ENCODE measurements at places on chromosomes 3 and 15.

DNA sequence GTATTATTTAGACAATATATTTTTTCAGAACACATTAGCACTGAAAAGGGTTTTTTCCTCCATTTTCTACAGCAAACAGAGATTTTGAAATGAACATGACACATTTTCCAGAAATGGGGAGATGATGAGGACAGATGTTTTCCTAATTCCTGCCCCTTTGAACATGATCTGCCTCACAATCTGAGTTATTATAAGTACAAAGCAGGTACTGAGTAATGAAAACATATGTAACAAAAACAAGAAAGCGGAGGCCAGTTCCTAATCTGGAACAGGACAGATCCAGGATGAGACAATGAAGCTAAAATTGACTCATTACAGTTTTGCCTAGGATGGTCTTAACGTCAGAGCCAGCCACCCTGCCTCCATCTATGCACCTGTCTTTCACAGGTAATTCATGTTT lies 642.8 kb upstream of the NR2F2 start:
- DNase-seq, result no peak

GRCh38 chr3:58748024-58748423 lies 81.5 kb upstream of the FAM3D start:
- peak; percentile 13 for DNase-seq

DNA sequence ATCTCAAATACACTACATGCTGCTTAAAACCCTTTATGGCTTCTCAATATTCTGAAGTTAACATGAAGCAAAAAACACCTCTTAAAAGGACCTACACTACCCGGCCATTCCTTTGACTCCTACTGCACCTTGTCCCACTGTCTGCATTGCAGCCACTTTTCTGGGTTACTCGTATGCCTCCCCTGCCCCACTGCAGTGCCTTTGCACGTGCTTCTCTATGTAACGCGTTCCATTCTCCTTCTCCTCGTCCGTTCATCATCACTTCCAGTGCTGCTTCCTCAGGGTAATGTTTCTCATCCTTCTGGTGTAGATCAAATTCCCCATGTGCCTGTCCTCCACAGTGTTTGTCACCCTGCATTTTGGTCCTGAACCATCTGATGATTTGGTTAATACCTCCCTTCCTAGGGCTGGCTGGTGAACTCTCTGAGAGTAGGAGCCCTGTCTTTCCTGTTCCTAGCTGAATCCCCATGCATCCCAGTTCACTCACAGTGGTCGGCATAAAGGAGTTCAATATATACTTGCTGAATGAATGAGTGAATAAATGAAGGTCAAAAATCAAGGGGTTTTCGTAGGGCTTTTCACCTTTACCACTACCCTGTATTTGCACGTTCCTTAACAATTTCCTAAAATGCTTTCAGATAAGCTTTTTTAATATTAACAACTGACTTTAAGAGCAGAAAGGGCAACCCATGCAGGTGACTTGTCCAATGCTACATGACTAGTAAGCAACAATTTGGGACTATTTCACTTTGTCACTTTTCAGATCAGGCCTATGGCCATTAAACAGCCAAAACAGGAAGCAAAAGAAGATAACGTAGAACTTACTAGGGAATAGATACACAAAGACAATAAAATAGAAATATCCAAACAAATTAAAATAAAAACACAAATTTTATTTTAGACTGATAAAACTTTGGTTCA lies 2.4 kb upstream of the STT3B start:
- DNase-seq, result no peak

- peak; percentile 84 for DNase-seq
Observed at GRCh38 chr3:138479438-138479863, 45.0 kb downstream of the ESYT3 start.

DNA sequence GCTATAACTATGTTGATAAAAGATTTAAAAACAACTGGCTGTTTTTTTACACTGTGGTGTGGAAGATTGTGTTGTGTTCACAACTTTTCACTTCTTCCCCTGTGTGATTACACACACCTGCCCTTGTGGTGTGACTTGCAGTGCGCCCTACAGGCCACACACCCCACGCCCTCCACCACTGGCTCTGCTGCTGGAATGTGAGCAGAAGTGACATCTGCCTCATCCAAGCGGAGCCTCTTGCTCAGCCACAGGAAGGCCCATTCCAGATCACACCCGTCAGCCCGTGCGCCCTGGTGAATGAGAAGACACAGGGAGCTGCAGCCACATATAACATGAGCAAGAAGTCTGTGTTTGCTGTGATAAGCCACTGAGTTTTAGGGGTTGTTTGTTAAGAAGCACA lies 7.0 kb downstream of the CCR2 start:
- no peak for DNase-seq

- no peak for DNase-seq
Observed at GRCh38 chr3:71288269-71288930, 295.1 kb downstream of the FOXP1 start.

DNA sequence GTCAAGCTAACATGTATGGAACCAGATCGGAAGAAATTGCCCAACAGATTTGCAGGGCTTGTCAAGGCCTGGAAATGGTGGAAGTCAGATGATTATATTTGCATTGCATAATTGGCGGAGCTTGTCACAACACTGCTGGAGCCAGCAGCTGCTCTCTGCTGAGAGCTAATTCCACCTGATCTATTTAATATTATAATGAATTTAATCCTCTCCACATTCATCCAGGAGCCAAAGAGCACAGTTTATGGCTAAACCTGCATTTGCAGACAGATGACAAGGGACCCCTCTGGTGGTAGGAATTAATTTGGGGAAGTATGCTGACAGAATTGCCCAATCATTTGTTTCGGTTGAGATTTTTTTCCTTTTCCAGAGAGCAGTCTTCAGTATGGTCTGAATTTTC lies 730.2 kb downstream of the TUSC7 start:
- peak; percentile 76 for DNase-seq

Data from GM23338 (cell line).